ENCODE measurements at places on chromosomes 12 and 14.
A peak's percentile ranks its signal among the peaks of the same experiment; 100 is the strongest.

DNA sequence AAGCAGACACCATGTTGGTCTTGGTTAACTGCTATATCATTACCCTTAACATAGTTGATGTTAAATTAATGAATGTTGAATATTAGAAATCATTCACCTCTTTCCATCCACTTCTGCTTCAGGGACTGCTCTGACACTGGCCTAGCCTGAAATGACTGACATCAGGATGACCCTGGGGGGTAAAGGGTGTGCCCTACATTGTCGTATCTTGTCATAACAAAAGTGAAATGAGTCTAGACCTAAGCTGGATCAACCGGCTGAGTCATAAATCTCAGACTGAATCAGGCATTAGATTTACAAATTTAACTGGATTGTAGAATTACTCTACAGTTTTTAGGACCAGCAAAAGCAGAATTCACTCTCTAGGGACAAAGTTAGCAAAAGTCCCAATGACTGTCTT, 35.3 kb downstream of the KICS2 start:
- DNase-seq: no peak

- DNase-seq: no peak
Observed at GRCh38 chr14:72535485-72535884, 358.4 kb downstream of the DPF3 start.

GRCh38 chr12:15808250-15808649, 19.1 kb upstream of the EPS8 start:
- DNase-seq: no peak

DNA sequence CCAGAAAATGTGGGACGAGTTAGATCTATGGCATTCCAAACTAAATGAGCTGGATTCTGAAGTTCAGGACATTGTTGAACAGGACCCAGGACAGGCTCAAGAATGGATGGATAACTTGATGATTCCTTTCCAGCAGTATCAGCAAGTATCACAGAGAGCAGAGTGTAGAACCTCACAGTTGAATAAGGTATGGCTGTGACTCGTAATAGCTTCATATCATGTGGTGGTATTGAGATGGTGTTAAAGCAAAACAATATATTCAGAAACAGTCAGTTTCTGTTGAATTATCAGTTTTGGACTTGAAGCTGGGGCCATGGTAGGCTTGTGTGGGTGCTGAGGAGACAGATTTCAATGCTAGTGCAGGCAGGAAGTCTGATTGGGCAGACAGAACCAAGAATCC, 213.7 kb downstream of the ESR2 start:
- DNase-seq: no peak

DNA sequence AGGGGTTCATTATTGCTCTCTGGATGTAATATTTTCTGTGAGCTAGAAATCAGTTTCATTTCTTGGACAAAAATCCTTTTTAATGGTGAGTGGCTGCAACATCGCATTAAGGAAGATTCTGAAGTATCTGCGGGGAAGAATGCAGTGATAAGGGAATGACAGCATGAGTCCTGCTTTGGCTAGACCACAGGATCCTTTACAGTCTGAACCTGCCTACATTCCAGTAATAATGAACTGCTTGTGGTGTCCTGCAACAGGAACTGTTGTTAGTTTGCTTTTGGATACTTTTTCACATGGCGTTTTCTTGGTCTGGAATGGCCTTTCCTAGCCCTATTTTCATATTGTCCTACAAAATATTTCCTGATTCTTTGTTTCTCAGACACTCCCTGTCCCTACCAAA, 15.7 kb downstream of the MDM2 start:
- DNase-seq: no peak

DNA sequence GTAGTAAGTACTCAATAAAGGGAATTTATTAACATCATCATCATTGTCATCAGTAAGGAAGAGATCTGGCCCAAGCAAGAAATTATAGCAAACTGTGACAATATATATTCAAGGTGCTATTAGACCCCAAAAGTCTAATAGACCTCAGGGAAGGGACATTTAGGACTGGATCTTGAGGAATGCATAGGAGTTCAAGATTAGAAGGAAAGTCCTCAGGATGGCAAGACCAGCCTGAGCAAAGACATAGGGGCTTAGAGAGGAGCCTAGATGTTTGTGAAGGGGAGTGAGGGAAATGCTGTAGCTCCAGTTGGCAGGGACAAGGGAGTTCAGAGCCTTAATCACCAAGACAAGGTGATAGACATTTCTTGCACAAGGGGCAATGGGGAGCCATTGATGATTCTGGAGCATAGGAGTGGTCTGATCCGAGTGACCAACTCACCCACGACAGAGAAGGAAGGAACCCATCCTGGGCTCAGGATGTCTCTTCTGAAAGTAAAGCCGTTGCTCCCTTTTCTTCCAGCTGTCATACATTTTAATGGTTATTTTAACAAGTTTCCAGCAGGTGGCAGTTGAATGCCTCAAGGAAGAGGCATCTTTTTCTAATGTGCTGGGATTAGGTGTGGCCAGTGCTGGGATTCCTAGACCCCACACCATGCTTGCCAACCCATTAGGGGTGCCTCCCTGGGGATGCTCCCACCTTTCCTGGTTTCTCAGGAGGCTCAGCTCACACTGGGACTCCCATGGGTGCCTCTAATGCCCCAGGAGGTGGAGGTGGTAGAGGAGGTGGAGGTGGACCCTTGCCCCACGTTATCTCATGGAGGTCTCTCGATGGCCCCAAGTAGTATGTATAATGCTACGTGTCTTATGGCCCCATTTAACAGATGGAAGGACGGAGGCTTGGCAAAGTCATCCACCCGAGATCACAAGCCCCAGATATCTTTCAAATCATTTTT, 37.8 kb downstream of the PHETA1 start:
- DNase-seq: no peak

DNA sequence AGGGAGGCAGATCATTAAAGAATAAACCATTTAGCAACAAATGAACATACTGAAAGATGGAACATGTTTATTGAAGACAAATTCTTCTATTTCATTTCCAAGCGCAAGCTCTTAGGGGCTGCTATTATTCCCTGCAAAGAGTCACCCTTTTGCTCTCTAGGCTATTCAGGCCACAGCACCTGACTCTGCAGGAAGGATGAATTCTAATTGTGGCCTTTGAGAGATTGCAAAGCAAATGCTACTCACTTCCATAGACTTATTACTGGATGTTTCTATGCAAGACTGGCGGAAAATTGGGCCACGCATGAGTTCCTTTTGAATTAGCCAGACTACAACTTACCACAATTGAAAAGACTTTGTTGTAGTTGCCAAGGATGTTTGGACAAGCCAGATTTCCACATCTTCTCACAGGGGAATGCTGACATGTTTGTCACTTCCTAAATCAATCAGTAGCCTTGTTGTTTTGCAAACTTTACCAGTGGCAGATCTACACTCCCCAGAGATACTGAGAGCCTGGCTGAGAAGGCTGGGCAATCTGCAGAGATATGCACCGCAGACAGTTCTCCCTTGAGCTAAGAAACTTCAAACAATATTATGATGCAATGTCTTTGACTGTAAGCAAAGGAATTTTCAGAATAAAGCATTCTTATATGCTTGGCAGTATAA, 334.3 kb upstream of the SYT1 start:
- no peak for DNase-seq

DNA sequence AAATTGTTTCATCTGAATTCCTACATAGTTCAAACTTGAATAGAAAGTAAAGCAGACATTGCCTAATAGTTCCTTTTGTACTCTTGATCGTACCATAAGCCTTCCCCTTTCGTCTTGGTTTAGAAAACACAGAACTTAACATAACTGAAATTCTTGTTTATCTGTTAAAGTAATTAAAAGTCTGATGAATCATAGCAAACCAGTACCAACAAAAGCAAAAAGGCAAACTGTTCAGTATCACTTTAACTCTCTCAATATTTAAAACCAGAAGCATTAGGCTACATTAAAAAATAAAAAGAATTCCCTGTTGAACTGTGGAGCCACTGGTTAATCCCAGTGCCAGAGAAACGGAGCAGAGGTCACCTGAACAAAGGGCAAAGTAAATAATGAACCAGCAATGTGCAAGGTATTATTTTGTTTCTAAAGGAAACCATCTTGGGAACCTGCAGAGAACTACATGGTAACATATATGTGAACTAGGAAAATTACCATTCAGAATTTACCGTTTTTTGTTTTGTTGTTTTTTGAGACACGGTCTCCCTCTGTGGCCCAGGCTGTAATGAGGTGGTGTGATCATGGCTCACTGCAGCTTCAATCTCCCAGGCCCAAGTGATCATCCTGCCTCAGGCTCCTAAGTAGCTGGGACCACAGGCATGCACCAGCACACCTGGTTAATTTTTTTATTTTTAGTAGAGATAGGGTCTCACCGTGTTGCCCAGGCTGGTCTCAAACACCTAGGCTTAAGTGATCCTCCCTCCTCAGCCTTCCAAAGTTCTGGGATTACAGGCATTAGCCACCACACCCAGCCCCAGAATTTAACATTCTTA, 17.1 kb upstream of the HIGD1C start:
- DNase-seq: no peak

DNA sequence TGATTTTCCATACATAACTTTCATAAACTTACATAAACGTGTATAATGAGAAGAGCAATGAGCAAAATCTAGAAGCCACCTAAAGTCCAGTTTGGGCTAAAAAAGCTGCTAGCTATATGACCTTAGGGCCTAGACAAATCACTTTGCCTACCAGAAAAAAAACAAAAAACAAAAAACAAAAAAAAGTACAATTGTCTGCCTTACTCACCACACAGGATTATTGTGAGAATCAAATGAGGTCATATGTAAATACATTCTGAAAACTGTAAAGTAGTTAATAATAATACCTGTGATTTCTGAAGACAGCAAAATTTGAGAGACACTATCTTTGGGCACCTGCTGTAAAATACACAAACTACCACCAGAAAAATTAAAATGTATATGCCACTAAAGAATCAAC, 4.2 kb downstream of the ATP2B1 start:
- no peak for DNase-seq

- DNase-seq: no peak
Observed at GRCh38 chr14:51382506-51382905, 142.5 kb downstream of the TMX1 start.

DNA sequence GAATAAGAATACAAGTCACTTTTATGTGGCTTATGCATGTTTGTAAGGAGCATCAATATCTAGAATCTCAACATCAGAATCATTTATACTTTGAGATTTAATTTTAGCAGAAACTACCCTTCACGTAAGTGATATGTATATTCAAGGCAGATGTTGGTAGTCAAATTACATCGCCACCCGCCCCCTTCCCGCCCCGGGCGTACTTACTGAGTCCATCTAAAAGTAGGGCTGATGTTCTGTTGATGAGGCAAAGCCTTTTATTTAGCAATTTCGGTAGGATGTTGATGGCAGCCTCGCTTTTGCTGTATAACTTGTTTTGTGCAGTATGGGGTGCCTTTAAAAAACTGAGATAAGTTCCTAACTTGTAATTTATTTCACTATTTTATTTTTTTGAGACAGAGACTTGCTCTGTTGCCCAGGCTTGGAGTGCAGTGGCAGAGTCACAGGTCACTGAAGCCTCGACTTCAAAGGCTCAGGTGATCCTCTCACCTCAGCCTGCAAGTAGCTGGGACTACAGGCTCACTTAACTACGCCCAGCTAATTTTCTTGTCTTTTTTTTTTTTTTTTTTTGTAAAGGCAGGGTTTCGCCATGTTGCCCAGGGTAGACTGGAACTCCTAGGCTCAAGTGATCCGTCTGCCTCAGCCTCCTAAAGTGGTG, 30.8 kb downstream of the KTN1 start:
- no peak for DNase-seq

- DNase-seq: peak; percentile 40
Observed at GRCh38 chr12:27185234-27186021, 58.7 kb upstream of the STK38L start.

DNA sequence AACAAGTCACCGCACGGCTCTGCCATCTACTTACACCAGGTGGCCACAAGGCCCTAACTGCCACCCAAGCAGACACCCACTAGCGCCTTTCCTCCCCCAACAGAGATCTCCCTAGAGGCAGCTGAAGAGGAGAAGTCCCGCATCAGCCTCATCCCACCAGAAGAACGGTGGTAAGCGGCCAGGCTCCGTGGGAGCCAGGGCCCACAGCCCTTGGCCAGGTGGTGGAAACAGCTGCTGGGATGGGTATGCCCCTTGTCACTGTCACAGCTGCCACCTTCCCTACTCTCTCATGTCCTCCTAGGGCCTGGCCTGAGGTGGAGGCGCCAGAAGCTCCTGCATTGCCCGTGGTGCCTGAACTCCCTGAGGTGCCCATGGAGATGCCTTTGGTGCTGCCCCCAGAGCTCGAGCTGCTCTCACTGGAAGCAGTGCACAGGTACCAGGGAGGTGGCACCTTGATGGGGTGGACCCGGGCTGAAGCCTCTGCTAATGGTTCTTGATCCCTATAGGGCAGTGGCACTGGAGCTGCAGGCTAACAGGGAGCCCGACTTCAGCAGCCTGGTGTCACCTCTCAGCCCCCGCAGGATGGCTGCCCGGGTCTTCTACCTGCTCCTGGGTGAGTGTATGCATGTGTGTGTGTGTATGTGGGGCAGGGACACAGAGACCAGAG, 7.5 kb downstream of the REC8 start:
- no peak for DNase-seq

DNA sequence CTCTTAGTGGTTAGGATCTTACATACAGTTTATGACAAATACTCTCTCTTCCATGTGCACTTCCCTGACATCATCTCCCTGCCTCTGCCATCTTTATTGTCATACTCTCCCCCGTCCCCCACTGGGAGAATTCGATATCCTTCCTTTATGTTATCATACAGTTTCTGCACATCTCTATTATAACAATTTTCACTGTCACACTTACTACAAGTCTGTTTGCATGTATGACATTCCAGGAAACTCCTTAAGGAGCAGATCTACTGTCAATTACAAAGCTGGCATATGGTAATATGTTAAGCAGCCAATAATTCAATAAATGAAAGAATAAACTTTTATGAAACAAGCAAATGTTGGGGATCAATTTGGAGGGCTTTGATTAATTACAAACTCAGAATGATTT, 91.1 kb downstream of the KCNH5 start:
- no peak for DNase-seq

GRCh38 chr12:66763467-66763866, 84.6 kb upstream of the GRIP1 start:
- no peak for DNase-seq

DNA sequence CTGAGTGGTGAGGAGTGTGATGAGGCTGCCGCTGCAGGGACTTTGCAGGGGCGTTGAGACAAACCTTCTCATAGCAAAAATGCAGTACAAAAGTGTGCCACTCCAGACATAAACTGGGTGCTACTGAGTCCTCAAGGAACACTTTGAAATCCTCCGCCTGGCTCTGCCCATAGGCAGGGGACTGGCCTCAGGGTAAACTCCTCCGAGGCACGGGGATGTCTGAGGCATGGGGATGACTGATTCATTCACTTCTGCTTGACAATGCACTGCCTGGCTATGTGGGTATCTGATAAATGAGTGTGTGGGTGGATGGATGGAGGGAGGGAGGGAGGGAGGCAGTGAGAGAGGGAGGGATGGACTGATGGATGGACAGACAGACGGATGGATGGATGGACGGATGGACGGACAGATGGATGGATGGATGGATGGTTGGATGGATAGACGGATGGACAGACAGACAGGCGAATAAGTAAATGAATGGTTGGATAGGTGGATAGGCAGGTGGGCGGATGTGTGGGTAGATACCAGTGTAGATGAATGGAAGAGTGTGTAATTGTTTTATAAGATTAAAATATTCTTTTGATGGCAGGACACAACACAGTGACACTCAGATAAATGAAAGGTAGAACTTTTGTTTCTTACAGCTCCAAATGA, 2.1 kb upstream of the BDKRB2 start:
- no peak for DNase-seq

GRCh38 chr12:5102806-5103205, 59.1 kb downstream of the KCNA5 start:
- no peak for DNase-seq
